ENCODE measurements at places on chromosomes 13 and 19. TPM values are rescaled to one million over a fixed set of nuclear protein-coding genes. Genes with fewer than 3 reads are reported as not detected.

GRCh38 chr19:58397533-58398037 lies 2.1 kb downstream of the RNF225 start:
- no peak for DNase-seq

GRCh38 chr19:28471731-28472510 lies 741.0 kb downstream of the UQCRFS1 start:
- no peak for DNase-seq

DNA sequence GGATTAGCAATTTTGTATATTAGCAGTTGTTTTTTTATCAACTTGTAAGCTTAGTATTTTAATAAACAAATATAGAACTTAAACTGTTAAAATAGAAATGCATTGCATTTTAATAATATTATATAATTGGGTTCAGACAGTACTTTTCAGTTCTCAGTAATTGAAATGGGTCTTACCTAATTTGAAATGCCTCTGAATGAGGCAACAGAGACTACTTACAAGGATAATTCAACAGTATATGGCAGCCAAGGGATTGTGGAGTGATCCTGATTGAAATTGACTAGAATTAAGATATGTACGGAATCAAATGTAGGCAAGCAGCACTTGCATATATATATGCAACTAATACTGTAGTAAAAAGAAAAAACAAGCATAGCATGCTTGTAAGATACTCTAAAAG lies 1503.9 kb upstream of the MIR17HG start:
- DNase-seq: no peak

DNA sequence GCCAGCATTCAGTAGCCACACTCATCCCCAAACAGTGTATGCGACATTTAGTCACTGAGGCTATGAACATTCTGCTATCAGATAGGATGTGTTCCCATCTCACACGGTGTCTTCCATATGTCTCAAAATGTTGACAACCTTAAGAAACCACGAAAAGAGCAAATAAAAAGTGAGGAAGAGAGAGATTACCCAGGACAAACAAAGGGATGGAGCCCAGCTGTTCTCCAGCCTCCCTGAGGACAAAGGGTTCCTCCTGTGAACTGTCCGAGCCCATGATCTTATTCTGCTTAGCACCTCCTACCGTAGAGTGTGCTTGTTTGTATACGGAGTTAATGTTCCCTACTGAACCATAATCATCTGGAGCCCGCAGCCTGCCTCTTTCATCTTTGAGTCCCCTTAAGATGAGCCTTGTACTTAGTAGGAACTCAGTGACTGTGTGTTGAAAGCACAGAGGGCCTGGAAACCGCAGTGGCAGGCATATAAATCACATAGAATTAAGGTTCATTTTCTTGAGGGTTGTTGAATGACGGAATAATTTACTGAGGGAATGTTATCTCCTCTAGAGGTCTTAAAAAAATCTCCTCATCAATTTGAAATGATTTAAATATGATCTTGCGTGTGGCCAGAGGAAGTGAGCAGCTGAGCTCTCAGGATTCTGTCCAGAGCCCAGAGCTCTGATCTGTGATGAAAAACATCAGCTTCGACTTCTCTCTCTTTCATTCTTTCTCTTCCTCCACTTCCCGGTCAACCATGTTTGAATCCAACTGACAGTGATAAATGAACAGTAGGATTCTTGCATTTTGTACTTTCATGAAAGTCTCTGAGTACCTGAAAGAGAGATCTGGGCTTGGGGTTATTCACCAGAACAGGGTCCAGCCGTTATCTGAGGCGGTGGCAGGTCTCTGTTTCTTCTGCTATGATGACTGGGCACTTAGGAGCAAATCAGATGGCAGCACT lies 200.5 kb downstream of the KLF5 start:
- DNase-seq: no peak

- DNase-seq: peak; percentile 5
Measured at GRCh38 chr13:53782488-53782961, 753.9 kb downstream of the OLFM4 start.

GRCh38 chr13:76293346-76293745 lies 592.9 kb downstream of the KCTD12 start:
- no peak for DNase-seq

DNA sequence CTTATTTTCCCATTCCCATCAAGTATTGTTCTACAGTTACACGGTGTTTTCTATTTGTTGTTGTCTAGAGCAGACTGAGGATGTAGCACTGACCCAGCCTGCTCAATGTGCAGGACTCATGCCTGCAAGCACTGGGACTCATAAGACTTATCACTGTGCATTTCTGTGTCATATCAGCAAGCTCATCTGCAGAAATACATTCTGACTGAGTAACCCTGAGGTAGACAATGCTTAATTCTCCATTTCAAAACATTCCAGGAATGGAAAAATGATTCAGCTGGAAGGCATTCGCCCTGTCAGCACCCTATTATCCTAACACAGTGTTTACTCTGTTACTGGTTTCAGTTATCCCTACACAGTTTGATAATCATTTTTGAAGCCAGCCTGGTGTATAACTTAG lies 2506.4 kb downstream of the PCDH9 start:
- no peak for DNase-seq

GRCh38 chr19:4234862-4235201 lies 5.5 kb downstream of the EBI3 start:
- no peak for DNase-seq

DNA sequence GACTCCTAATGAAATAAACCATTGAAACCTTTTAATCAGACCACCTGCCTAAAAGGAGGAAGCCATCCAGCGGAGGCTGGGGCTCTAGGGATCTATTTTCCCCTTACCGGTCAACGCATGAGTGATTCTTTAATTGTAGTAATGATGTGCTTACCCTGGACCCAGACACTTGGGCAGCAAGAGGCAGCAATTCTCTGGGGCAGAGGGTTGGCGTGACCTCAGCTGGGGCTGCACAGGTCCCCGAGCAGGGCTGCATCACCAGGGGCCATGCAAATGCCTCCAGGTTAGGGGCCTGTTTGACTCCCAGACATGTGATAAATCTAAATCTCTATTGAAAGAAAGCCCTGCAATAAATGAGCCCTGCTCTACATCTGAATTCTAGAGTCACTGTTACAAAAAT lies 194.2 kb upstream of the TSHZ3 start:
- no peak for DNase-seq

DNA sequence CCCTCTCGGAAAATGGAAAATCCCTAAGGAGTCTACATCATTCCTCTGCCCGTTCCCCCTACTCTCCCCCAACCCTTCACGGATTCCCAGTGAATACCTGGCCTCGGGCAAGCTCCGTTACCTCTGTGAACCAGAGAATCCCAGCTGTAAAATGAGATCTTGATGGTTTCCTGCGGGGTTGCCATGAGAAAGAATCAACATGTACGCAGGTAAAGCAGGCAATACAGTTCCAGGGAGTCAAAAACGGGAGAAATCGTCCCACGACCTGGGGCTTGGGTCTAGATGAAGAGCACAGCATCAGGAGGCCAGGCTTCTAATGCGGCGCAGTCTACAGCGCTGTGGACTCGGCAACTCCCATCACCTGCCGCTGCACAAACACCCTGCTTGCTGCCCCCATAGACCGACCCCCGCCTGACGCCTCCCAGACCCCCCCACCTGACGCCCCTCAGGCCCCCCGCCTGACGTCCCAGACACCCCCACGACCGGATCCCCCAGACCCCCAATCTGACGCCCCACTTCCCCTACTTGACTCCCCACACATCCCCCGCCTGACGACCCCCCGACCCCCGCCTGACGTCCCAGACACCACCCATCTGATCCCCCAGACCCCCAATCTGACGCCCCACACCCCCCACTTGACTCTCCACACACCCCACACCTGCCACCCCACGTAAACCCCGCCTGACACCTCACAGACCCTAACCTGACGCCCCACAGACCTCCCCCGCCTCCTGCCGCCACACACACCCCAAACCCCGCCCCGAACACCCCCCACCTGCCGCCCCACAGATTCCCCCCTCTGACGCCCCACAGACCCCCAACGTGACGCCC lies 680 bp downstream of the LIG4 start:
- no peak for DNase-seq

- DNase-seq: no peak
Measured at GRCh38 chr13:111326981-111327642, 6.7 kb downstream of the TEX29 start.

DNA sequence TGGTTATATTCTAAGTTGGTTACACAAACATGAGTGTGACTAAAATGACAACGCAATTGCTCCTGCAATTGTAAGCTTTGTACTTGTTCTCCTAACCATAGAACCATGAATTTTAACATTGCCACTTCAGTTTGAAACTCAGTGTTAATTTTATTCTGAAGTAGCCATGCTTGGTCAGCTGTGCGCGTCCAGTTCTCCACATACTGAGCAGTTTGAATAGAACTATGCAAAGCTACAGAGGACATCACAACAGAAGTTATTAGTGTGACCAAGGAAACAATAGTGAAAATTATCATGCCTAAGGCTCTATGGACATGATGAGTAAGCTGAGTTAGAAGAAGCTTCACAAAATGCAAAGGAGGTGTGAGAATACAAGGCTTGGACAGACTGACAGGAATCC lies 19.6 kb upstream of the ZNF100 start:
- no peak for DNase-seq

DNA sequence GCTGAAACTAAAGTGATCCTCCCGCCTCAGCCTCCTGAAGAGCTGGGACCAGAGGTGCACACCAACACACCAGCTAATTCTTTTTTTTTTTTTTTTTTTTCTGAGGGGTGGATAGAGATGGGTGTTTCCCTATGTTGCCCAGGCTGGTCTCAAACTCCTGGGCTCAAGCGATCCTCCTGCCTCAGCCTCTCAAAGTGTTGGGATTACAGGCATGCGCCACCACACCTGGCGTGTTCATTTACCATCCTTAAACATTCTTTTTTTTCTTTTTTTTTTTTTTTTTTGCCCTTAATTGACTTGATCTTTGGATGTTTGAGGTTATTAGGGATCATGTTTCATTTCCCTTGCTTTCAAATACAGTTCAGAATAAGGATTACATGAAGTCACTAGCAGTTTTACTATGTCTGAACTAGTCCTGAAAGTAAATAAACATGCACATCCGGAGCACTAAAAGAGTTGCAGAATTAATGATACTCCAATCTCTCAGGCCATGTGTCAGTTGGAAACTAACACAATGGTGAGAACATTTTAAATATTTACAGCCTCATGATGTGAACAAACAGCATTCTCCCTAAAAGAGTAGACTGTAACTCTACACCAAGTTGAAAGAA lies 10.2 kb downstream of the UTP14C start:
- DNase-seq: no peak

GRCh38 chr13:37072024-37072423 lies 12.5 kb upstream of the SUPT20H start:
- no peak for DNase-seq

GRCh38 chr13:100528820-100529219 lies 59.8 kb downstream of the GGACT start:
- DNase-seq: no peak

- DNase-seq: no peak
Measured at GRCh38 chr13:76489274-76489673, 396.9 kb downstream of the KCTD12 start.

- no peak for DNase-seq
Measured at GRCh38 chr13:46290434-46290833, 78.7 kb downstream of the LRRC63 start.

DNA sequence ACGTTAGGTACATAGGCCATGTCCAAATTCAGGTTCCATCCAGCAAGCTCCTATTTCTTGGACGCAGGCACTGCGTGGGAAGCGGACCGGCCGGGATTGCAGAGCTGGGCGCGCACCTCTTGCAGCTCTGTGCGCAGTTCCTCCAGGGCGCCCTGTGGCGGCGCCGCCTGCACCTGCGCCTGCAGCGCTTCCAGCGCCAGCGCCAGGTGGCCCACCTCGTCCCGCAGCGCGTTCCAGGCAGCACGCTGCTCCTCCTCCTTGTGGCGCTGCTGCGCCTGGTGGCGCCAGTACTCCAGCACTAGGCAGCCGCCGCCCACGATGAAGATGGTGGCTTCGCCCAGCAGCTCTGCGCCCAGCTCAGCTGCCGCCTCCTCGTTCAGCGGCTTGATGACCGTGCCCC lies 31.1 kb downstream of the OPA3 start:
- DNase-seq: no peak

DNA sequence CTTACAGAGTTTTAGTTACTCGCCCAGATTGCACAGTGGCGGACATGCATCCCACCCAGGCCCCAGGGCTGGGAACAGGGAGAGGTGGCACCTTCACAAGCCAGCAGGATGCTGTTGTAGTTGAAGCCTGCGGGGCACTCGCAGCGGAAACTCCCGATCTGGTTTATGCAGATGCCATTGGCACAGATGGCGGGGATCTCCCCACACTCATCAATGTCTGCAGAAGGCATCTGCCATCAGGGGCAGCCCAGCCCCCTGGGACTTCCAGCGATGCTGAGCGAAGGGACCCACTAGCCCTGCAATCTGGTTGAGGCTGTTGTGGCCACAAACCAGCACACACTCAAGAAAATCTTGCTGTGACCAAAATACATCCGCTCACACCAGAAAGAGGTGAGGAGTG lies 44.6 kb downstream of the CCL25 start:
- no peak for DNase-seq

- no peak for DNase-seq
Measured at GRCh38 chr19:45729800-45730290, 851 bp downstream of the FBXO46 start.

DNA sequence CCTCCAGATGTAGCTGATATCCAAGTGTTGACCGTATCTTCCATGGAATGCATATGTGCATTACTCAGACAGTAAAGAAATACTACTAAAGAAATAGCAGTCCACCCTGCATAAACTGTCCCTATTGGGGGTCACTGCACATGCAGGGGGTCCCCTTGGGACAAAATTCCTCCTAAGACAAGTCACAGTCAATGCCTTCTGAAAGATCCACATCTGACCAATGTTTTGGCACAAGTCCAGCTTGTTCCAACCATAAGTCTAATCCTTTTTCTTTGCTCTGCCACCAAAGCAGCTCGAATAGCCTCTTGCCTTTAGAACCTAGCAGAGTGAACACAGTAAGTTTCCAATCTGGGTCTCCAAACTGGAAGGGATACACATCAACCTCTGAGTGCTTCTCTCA lies 87.9 kb downstream of the DIAPH3 start:
- no peak for DNase-seq

NEK5 gene
- total RNA-seq: 0.16 TPM

MIDN gene
- total RNA-seq: 72.3 TPM

SIAH3 gene
- total RNA-seq: 0.25 TPM

ARRDC5 gene
- 0.76 TPM for total RNA-seq

ZNF223 gene
- total RNA-seq: 0.81 TPM

CAMSAP3 gene
- total RNA-seq: 1.7 TPM

TNNT1 gene
- 0.49 TPM for total RNA-seq

AP2A1 gene
- total RNA-seq: 75.8 TPM

RFPL4A gene
- total RNA-seq: not detected

MATK gene
- 19.2 TPM for total RNA-seq

COMP gene
- not detected for total RNA-seq
